ENCODE measurements at places on chromosomes 13 and 19. TPM values are rescaled to one million over a fixed set of nuclear protein-coding genes. Genes with fewer than 3 reads are reported as not detected.

Gene MTUS2
- total RNA-seq, result under 0.01 TPM

Gene HSPBP1
- 21.0 TPM for total RNA-seq

Gene KLK15
- total RNA-seq, result not detected

Gene SHISA2
- not detected for total RNA-seq

GRCh38 chr19:55563261-55563690, 17.4 kb downstream of the ZNF579 start:
- DNase-seq, result no peak
- peaks cover 14% of the 10 kb centered on the region for H3K27me3 ChIP-seq
- H3K4me3 ChIP-seq, result no peak overlapping the region
- no peaks in the 10 kb centered on the region for H3K36me3 ChIP-seq

GRCh38 chr13:95982144-95982543, 71.1 kb downstream of the UGGT2 start:
- H3K27me3 ChIP-seq, result no peaks in the 10 kb centered on the region
- DNase-seq, result no peak
- no peak overlapping the region for H3K4me3 ChIP-seq
- no peaks in the 10 kb centered on the region for H3K36me3 ChIP-seq
- H3K4me1 ChIP-seq, result no peaks in the 10 kb centered on the region
- H3K27ac ChIP-seq, result no peak overlapping the region

- no peak for DNase-seq
- no peaks in the 10 kb centered on the region for H3K4me1 ChIP-seq
- no peaks in the 10 kb centered on the region for H3K27me3 ChIP-seq
- no peak overlapping the region for H3K27ac ChIP-seq
- no peak overlapping the region for H3K4me3 ChIP-seq
These were observed 28.0 kb downstream of the UPF1 start for GRCh38 chr19:18859676-18860301.

DNA sequence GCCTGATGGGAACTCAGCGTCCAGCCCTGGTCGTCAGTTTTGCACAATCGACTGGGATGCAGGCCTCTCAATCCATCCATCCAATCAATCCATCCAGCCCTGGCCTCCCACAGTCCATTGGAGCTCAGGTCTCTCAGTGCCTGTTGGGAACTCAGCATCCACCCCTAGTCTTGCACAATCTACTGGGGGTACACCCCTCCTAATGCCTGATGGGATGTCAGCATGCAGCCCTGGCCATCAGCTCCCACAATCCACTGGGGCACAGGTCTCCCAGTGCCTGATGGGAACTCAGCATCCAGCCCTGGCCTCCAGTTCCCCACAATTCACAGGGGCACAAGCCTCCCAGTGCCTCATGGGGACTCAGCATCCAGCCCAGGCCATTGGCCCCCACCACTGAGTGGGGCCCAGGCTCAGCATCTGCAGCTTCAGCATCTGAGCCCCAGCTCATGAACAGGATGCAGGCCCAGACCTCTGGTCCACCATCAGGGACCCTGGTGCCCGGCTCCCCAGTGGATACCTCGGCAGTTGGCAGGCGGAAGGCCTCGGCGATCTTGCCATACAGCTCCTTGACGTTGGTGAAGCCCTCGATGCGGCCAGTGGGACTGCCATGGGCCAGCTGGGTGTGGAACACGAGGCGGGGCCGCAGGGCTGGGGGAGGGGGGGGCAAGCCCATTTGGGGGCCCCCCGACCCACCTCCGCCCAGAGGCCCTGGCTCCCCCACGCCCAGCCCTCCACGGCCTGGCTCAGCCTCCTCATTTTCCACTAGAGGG, 7.2 kb upstream of the PTGER1 start:
- no peak overlapping the region for H3K4me3 ChIP-seq
- H3K27me3 ChIP-seq, result no peaks in the 10 kb centered on the region
- no peak overlapping the region for H3K27ac ChIP-seq
- H3K4me1 ChIP-seq, result peaks cover 12% of the 10 kb centered on the region
- peaks cover 27% of the 10 kb centered on the region for H3K36me3 ChIP-seq

Data from IMR-90 (cell line).